Psoas muscle (tissue), 8 donors: ENCODE measurements at places on chromosomes 2 and 18. TPM values are rescaled to one million over a fixed set of nuclear protein-coding genes. Genes with fewer than 3 reads are reported as not detected.

- peak; percentile 84 for DNase-seq
Observed at GRCh38 chr2:9565436-9566153, 10.0 kb upstream of the ADAM17 start.

Gene PAX3
- 2.8 TPM for polyA plus RNA-seq

Gene DLX2
- not detected for polyA plus RNA-seq

Gene ACADL
- polyA plus RNA-seq: 6.8 TPM

Gene ITGAV
- 4.6 TPM for polyA plus RNA-seq

Gene SEC11C
- polyA plus RNA-seq: 13.4 TPM

- DNase-seq: peak; percentile 62
Observed at GRCh38 chr2:205763708-205764211, 81.5 kb downstream of the NRP2 start.

Gene PRKCE
- 5.4 TPM for polyA plus RNA-seq

- no peak for DNase-seq
Observed at GRCh38 chr18:49096021-49096420, 145.3 kb upstream of the SMAD7 start.

DNA sequence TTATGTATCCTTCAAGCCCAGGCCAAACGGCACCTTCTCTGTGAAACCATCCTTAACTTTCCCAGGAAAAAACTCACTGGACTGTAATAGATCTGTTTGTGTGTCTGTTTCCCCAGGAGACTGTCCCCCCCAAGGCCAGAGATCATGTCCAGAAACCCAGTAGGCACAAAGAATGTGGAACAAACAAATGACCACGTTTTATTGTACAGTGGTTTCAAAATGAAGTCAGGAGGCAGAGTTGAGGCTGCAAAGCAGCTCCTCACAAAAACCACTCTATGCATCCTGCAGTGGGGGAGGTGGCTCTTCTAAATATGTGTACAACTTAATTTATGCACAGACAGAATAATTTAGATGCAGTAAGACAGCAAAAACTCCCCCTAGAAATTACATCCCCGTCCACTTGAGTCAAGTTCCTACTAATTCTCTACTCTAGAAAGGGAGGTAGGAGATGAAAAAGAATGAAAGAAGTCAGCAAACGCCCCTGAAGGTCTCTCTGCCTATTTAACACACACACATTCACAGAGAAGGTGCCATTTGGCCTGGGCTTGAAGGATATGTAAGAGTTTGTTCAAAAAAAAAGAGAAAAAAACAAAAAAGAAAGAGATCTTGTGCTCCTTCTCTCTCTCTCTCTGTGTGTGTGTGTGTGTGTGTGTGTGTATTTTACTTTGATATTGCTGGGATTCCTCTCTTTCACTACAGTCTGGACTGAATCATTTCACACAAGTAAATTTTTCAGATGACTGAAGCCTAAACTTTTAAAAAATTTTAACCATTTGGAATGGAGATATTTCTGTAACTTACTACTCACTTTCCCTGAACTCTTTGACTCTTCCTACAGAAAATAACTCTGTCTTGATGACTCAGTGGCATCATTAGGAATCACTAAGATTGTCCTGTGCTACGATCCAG lies 19.5 kb downstream of the BCL2 start:
- DNase-seq: no peak

- DNase-seq: no peak
Observed at GRCh38 chr18:12882453-12883371, 1.3 kb downstream of the PTPN2 start.

DNA sequence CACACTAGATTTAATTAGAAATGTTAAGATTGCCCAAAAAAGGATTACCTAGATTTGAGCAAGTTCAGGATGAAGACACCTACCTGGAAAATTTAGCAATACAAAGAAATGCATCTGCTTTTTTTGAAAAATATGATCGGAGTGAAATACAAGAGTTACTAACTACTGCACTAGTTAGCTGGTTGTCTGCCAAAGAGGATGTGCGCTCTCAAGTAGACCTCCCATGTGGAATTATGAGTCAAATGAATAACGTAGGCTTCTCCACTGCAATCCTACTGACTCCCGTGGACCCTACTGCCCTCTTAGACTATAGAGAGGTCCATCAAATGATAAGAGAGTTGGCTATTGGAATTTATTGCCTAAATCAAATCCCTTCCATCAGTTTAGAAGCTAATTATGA lies 2.0 kb downstream of the ANKAR start:
- DNase-seq: no peak

GRCh38 chr2:112813280-112813966 lies 23.2 kb downstream of the IL1B start:
- no peak for DNase-seq

Gene VIT
- polyA plus RNA-seq: 4.5 TPM

DNA sequence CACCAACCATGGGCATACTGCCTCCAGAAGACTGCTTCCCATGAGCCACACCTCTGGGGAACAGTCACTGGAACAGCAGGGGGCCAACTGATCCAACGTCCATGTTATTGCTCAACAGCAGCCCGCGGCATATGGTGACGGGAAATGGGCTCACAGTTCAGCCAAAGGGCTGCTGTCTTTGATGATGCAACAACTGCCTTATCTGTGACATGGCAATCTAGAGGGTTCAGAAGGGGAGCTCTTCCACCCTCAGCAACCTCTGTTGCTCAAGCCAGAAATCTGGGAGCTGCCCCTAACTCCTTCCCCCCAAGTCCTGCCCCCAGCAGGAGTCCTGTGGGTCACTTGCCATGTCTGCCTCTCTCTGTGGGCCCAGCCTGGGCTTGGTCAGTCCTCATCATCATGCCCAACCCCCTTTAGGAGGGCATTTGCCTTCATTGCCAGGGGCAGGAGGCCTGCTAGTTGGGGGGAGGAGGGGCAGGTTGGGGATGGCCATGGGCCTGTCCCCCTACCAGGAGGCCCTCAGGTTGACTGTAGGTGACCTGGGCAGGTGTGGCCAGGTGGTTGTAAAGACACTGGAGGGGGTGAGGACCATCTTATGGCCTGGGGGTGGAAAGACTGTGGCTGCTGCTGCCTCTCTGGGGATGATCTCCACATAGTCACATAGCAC lies 212.9 kb downstream of the CYP26B1 start:
- DNase-seq: peak; percentile 82

- DNase-seq: no peak
Observed at GRCh38 chr18:42446195-42446594, 491.2 kb downstream of the PIK3C3 start.

Gene LOXHD1
- 0.06 TPM for polyA plus RNA-seq

Gene MOGAT1
- polyA plus RNA-seq: not detected

DNA sequence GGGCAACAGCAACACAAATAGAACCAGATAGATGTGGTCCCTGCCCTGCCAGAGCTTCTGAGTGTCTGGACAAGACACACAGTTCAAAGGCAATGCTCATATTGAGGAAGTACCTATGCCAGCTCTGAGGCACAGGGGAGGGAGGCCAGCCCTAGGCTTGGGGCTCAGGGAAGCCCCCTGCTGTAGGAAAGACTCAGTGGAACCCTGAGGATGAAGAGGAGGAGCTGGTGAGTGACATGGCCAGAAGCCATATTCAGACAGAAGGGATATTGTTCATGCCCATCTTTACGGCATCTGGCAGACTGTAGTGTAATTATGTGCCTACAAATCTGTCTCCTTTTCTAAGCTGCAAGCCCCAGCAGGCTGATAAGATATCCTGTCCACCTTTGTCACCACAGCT lies 8.8 kb downstream of the SIGLEC15 start:
- no peak for DNase-seq

- DNase-seq: no peak
Observed at GRCh38 chr2:80244905-80245584, 59.5 kb downstream of the LRRTM1 start.

DNA sequence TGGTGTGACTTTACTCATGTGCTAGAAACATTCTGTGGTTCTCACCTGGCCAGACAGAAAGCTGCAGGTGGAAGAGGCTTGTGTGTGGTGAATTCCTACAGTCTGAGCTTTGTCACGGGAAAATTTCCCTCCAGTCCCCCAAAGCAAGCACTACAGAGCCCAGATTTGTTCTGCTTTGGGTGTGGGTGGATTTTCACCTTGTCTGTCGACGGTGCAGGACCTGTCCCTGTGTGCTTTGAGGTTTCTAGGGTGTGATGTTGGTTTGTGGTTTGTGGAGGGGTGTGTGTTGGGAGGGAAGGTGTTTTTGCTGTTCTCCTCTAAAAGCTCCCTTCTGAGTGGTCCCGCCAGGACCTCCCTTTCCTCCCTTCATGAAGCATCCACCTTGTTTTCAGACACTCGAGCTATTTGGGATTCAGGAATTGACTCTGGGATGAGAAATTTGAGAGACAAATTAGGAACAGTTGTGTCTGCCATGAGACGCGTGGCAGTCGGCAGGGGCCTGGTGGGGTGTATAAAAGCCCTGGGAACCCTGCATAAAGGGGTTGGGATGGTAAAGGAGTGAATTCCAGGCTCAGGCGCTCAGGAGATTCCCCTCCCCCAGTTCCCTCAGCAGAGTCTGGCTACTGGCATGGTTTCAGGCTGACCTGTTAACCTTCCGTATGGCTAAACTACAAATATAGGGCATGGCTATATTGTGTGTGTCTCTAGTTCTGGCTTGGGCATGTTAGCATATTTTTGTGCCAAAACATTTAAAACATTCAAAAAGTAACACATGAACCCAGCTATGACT lies 65.5 kb downstream of the DGKD start:
- DNase-seq: no peak

GRCh38 chr2:2875296-2875695 lies 502.3 kb downstream of the EIPR1 start:
- no peak for DNase-seq

GRCh38 chr2:44920751-44921150 lies 20.8 kb upstream of the SIX3 start:
- no peak for DNase-seq

Gene TWIST2
- polyA plus RNA-seq: 0.67 TPM

- DNase-seq: no peak
Observed at GRCh38 chr2:6164986-6165747, 473.0 kb downstream of the SOX11 start.

DNA sequence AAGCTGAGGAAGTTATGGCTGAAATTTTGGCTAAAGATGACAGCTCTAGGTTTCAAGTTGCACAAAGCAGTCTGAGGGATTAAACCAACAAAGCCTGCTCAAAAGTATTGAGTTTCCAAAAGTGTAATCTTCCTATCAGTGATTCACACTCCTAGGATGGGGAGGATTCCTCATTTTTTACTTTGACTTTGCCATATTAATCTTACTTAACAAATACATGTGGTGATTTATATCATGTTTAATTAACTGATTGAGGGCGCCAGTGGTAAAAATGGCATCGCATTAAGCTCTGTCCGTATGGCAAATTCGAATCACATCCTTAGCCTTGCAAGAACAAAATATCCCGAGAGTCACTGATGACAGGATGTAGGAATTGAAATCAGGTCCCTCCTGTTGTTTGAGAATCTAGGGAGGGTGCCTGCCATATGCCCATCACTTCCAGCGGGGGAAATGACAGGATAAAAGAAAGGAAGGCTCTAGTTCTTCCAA lies 78.1 kb upstream of the ETAA1 start:
- no peak for DNase-seq

DNA sequence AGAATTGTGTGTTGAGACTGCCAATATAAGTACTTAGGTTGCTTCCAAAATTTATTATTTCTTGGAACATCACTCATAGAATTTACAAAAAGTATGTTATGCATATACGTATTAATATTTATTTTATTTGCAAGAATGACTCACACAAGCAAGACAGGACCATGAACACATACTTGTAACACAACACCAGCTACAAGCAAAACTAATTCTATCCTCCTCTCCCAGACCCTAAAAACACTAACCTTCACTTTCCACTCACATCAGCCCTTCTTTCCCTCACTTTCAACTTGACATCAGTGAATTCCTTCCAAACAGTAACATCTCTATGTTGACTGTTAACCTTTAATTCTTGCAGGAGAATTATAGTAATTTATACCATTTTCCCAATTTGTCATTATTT lies 24.3 kb downstream of the OSBPL1A start:
- no peak for DNase-seq

- DNase-seq: no peak
Observed at GRCh38 chr2:178202927-178203326, 8.6 kb downstream of the OSBPL6 start.

GRCh38 chr2:178473373-178473772 lies 5.0 kb downstream of the FKBP7 start:
- no peak for DNase-seq

Gene PLGLB2
- polyA plus RNA-seq: 1.3 TPM

- DNase-seq: no peak
Observed at GRCh38 chr2:27931361-27931950, 40.9 kb downstream of the BABAM2 start.

GRCh38 chr18:32383050-32383819 lies 87.4 kb downstream of the GAREM1 start:
- no peak for DNase-seq

Gene SAG
- polyA plus RNA-seq: not detected

Gene HAAO
- 0.80 TPM for polyA plus RNA-seq

- no peak for DNase-seq
Observed at GRCh38 chr2:219612577-219613286, 14.7 kb upstream of the SLC4A3 start.

Gene CNDP1
- polyA plus RNA-seq: not detected

Gene ANKRD44
- polyA plus RNA-seq: 0.93 TPM

DNA sequence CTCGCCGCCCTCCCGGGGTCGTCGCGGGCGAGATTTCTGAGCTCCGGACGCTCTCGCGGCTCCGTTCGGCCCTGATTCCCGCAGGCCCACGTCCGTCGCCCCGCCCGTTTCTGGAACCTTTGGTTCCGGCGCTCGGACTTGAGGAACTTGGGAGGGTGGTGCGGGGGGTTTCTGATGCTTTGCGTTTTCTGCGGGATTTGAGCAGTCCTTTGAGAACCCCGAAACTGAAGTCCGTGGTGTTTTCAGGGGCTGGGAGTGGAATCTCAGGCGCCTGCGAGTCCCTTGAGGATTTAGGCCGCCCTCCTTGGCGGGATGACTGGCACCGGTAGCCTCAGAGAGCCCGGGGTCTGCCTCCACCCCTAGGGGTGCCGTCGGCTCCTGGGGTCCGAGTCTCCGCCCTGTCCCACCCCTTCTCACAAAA lies 336 bp downstream of the THNSL2 start:
- no peak for DNase-seq

Gene IFIH1
- polyA plus RNA-seq: 0.98 TPM
